ENCODE measurements at places on chromosomes 1 and 21.

GRCh38 chr1:208254376-208254775, 10.2 kb upstream of the PLXNA2 start:
- DNase-seq = no peak

DNA sequence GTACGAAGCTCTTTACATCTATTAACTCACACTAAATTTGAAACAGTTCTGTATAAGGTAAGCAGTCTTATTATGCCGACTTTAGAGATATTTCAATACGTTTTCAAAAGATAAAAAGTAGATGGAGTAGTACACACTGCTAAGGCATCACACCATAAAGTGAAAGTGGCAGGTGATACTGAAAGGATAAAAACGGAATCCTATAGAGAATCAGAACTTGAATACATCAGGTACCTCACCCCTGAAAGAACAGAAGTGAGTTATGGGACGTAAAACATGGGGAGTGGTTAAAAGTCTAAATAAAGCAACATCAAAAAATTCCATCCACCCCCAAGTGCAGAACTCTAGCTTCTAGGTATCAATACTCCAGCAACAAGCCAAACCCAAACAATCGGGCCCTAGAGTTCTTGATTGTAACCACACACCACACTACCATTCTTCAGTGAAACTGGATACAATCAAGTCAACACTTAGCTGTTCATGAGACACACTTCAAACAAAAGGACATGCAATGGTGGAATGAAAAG, 142.6 kb downstream of the SMYD3 start:
- DNase-seq = no peak

DNA sequence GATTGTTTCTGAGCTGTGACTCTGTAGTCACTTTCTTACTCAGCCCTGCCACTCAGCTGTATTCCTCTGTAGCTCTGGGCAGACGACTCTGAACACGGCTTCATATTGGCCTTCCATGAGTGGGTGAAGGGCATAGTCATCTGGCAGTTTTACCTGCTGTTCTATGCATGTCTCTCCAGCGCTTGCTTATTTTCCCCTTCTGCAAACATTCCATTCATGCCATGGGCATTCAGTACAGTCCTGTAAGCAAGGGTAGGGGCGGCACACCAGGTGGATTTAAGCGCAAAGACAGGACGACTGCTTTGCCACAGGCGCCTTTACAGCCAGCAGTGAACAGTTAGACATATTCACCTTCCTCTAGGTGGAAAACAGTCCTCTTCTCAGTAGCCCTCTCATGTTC, 4.4 kb upstream of the WDR26 start:
- no peak for DNase-seq

DNA sequence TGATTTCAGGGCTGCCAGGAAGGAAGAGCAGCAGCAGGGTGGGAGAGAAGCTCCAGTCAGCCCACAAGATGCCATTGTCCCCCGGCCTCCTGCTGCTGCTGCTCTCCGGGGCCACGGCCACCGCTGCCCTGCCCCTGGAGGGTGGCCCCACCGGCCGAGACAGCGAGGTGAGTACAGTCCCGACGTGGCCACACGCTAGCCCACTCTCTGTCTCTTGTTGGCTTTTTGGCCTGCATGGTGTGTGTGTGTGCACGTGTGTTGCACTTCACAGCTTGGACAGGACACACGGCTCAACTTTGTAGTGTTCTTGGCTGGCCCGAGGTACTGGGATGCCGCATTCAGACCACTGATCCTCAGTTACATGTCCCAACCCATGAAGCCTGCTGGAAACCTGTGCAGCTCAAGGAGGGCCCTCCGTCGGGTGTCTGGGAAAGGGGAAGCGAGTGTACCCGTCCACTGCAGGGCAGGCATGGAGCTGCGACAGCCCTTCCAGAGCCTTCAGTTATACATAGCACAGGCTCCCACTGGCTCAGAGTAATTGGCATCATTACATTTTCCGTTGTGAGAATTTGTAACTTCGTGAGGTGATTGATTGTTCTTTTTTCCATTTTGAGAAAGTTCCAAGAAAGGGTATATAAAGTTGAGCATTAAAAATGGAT, 454 bp downstream of the CORT start:
- DNase-seq = no peak

- no peak for DNase-seq
Measured at GRCh38 chr1:151547119-151547899, 7.2 kb downstream of the TUFT1 start.

DNA sequence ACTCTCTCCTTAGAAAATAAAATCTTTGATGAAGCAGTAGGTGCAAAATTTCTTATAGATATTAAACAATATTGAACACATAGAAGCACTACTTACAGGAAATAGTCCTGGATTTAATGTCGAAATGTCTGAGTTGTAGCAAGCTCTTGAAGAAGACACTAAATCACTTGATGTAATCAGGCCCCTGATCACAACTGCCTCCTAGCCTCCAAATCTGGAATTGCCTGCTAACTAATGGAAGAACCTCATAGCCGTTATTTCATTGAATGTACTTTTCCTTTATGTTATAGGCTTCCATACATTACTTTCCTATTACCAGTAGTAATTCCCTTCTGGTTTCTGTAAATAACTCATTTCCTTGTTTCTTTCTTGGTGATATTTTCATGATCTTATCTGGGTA, 675.7 kb upstream of the CHRM3 start:
- no peak for DNase-seq
